ENCODE measurements at places on chromosomes 1 and 21.

DNA sequence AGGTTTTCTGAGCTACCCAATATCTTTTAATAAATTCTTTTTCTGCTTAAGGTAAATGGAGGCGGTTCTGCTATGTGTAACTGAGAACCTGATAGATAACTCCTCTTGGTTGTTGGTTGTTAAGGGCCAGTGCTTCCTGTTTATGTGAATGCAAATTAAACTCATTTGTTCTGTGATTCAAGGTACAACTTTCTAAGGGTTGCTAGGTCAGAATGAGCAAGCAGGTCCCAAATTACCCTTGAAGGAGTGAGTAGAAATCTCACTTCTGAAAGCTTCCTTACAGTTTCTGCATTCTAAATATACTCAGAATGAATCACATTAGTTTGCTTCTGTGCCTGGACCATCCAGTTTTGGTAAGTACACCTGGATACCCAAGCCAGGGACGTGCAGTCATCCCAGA lies 15.5 kb upstream of the FAM78B start:
- no peak for DNase-seq

DNA sequence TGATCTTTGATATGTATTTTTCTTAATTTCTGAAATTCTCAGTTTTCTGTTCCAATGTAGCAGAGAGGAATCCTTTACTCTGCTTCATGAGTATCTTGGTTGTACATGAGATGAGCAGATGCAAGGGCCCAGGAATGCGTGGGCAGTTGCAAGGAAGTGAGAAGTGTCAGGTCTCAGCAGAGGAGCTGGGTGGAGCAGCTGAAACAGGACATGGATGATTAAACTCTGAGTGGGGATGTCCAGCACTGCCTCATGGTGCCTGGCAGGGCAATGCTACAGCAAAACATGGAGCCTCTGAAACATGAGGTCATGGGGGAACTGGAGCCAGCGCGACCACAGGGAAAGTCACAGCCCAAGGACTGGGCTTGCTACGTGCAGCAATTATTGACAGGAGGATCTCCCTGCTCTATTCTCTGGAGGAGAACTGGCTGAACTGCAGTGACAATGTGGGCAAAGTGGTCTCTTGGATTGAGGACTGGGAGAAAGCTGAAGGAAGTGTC lies 48.4 kb downstream of the COLGALT2 start:
- DNase-seq, result peak; percentile 68

DNA sequence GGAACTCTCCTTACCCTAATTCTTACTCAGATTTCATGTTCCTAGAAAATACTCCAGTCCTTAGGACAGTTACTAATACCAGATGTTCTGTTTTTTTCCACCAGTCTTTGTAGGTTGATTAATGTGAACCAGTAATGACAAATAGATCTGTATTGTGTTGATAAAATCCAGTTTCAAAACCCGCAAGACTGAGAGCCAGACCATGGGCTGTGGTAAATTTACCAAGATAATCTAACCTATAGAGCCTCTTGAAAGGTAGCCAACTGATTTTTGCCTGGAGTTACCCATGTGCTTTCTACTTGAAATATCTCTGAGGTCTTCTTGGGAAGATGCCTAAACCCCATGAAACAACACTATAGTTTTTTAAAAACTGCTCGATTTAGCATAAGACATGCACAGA lies 46.5 kb upstream of the CDC7 start:
- no peak for DNase-seq

GRCh38 chr1:154306151-154306550 lies 14.7 kb upstream of the AQP10 start:
- DNase-seq, result no peak

DNA sequence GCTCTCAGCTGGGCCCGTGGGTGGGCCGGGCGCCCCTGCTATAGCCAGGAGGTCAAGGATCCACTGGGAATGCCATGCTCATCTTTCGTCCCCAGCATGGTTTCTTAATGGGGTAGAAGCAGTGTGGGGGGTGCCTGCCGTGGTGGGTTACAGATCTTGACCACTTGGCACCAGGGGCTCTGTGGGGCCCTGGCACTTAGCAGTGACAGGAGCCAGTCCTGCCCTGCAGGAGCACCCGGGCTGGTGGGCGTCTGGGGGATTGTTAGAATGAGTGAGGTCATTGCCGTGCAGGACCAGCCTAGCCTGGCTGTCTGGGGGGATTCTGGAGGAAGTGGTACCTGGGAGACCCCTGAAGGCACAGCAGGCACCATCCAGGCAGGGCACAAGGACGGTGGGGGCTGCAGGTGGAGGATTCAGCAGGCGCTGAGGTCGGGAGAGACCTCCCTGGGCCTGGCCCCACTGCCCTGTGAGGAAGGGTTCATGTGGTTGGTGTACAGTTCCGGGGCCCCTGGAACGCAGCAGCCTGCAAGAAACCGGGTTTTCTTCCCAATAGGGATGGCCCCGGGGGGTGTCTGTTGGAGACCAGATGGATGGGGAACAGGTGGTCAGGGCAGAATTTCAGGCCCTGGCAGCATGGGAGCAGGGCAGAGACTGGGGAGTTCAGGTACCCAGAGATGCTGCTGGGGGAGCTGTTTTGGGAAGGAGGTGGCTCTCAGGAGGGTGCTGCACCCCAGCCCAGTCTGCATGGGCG lies 4.8 kb downstream of the AIRE start:
- no peak for DNase-seq

- DNase-seq, result no peak
Measured at GRCh38 chr21:29938776-29939103, 1.1 kb downstream of the GRIK1 start.

GRCh38 chr1:152313319-152313801 lies 11.7 kb downstream of the FLG start:
- no peak for DNase-seq

DNA sequence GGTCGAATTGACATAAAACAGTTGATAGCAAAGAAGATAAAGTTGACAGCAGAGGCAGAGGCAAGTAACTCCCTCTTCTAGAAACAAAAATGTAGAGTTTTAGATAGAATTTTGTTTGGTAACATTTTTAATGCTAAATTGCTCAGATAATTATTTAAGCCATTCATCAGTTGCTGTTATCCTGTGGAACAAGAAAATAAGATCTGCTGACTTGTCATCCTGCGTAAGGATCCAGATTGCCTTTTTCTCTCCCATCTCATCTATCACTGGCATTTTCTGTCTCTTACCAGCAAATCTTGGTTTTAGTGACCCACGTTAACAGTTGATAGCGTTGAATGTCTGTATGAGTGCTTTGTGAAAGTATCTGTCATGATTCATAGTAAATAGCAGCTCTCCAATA lies 29.8 kb downstream of the SOAT1 start:
- no peak for DNase-seq

- DNase-seq, result no peak
Measured at GRCh38 chr1:209388358-209388757, 195.2 kb upstream of the CAMK1G start.

- DNase-seq, result no peak
Measured at GRCh38 chr1:1155258-1155657, 18.4 kb upstream of the TTLL10 start.

DNA sequence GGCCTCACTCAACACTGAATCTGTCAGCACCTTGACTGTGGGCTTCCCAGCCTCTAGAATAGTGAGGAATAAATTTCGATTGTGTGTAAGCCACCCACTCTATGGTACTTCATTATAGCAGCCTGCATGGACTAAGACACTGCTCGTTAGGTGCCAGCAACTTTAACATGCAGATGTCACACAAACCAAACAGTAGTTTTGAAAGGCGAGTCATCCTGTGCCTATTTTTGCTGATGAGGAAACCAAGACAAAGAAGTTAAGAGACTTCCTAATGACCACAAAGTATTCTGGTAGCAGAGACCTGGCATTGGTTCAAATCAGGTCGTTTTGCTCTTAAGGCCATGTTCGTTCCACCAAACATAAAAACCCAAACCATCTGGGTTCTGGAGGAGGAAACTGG lies 42.9 kb downstream of the BATF3 start:
- DNase-seq, result no peak

- DNase-seq, result no peak
Measured at GRCh38 chr1:179089827-179090482, 8.1 kb downstream of the TOR3A start.

DNA sequence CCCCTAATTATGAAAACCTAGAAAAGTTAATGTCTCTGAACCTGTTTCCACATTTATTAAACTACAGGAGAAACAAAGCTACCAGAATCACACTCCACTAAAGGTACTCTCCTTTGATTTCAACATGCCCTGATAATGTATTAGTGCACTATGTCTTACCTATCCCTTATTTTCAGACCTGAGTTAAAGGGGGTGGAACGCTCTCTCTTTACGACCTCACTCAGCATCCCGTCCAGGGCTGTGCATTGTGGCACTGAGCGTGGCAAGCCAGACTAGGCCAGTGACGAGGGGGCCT lies 678 bp downstream of the LSM10 start:
- peak; percentile 55 for DNase-seq

DNA sequence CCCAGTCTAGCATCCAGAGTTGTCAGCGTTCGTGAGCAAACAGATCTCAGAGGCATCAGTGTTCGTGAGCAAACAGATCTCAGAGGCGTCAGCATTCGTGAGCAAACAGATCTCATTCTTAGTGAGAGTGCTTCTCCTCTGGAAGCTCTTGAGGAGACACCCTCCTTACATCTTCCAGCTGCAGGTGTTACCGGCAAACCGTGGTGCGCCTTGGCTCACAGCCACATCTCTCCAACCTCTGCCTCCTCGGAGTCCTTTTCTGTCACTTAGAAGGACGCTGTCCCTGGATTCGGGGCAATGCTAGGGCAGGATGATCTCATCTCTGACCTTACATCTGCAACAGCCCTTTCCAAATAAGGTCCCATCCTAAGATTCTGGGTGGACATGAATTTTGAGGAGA lies 14.6 kb upstream of the UMODL1 start:
- DNase-seq, result no peak

- DNase-seq, result no peak
Measured at GRCh38 chr1:16924216-16924918, 2.6 kb downstream of the CROCC start.

DNA sequence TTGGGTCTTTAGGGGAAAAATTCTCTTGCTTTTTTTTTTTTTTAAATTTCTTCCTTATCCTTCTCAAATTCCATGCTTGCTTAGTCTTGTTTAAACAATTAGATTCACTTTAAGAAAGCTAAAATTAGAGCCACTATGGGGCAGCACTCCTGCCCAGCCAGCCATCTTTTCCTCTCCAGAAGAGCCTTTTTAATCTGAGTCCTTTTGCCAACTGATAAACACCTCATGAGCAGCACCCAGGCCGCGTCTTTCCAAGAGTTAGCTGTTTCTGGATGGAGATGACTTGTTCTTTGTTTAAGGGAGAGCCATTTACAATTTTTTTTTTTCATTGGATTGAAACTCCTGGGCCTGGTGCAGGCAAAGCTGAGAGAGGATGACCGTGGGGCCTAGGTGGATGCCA lies 53.3 kb upstream of the TSPAN2 start:
- no peak for DNase-seq

GRCh38 chr1:17563494-17564281 lies 24.2 kb downstream of the ARHGEF10L start:
- no peak for DNase-seq

DNA sequence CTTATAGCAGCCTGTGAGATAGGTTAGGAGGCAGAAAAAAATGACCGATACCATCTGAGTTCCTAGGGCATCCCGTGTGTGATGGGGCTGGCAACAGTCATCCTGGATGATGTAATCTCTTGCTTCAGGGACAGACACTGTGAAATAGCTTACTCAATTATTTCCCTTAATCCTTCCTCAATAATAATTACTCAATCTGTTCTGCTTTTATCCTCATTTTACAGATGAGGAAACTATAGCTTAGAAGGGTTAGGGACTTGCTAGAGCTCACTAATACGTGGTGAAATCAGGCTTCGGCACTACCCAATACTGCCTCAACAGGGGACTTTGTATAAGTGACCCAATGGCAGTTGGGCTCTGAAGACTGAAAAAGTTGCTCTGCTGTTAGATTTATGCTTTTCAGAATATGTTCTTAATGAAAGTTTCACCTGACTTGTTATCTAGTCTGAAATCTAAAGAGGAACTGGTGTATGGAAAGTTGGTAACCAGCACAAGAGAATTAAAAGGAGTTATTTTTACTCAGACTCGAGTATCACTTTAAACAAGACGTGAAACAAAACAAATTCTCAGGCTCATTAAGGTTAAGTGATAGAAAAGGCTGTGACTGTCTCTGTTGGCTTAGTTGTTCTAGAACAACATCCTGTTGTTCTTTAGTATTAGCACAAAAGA lies 14.4 kb downstream of the CD55 start:
- peak; percentile 37 for DNase-seq

DNA sequence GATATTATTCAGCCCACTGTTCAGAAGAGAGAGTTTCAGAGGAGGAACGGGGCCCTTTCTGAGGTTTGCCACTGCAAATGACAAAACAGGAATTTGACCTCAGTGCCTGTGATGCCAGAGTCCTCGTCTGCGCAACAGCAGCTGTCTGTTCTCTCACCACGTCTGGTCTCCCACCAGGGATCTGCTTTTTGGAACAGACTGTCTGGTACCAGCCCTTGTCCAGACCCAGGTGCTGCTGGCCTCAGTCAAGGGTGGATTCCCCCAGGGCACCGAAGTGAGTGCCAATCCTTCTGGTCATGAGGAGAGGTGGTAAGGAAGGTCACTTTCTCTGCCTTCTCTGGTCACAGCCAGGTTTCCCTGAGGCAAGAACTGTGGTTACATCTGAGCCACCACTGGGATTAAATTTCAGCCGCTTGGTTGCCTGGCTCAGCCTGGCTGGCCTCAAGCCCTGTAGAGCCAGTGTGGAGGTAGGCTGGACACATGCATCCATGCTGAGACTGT lies 2.3 kb upstream of the BCAN start:
- DNase-seq, result no peak

GRCh38 chr1:17348593-17349234 lies 23.3 kb upstream of the PADI6 start:
- no peak for DNase-seq

DNA sequence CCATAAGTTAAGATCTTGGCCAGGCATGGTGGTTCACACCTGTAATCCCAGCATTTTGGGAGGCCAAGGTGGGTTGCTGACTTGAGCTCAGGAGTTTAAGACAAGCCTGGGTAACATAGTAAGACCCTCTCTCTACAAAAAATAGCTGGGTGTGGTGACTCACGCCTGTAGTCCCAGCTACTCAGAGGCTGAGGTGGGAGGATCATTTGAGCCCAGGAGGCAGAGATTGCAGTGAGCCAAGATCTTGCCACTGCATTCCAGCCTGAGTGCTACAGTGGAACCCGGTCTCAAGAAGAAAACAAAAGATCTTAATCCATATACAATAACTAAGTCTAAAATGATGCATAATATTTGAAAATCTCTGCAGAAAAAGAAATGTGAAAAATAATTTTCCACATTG lies 165.5 kb upstream of the NR5A2 start:
- DNase-seq, result no peak

DNA sequence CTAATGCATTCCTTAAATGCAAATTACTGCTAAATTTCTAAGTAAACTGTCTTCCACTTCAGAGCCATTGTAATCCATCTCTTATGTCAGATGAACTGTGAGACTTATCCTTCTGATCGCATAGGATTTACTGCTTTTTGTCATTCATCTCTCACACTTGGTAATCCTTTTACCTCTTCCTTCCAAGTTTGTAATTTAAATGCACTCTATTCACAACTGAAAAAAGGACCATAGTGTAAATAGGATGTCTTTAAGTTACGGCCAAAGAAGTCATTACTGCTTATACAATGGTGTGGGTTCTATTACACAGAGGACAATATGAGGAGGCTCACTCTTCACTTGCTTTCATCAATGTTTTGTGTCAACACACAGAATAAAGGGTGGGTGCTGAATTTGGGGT lies 393.3 kb downstream of the PTBP2 start:
- DNase-seq, result no peak
